Activated CD4-positive, alpha-beta T cell treated with anti-CD3 and anti-CD28 coated beads for 4 hours (primary cell): ENCODE measurements at places on chromosomes 5 and 9.

- DNase-seq, result no peak
These were observed 6.0 kb downstream of the PDGFRB start for GRCh38 chr5:150149618-150150017.

- no peak for DNase-seq
These were observed 299.7 kb downstream of the IZUMO3 start for GRCh38 chr9:24245988-24246387.

GRCh38 chr9:89791754-89792153 lies 186.9 kb downstream of the GADD45G start:
- DNase-seq, result no peak

DNA sequence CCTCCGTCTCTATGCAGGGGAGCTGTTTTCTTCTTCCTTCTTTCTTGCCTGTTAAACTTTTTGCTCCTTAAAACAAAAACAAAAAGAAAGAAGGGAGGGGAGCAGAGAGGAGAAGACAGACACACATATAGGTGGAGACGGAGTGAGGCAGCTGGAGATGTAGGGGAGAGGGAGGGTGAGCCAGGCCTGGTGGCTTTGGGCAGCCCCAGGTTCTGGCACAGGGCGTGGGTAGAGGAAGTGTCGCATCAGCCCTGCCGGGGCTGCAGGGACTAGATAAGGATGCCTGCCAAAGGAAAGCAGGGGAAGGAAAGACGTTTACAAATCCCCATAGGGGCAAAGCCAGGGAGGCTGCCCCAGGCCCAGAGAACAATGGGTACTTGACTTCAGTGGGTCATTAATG lies 38.7 kb upstream of the PTGS1 start:
- no peak for DNase-seq

DNA sequence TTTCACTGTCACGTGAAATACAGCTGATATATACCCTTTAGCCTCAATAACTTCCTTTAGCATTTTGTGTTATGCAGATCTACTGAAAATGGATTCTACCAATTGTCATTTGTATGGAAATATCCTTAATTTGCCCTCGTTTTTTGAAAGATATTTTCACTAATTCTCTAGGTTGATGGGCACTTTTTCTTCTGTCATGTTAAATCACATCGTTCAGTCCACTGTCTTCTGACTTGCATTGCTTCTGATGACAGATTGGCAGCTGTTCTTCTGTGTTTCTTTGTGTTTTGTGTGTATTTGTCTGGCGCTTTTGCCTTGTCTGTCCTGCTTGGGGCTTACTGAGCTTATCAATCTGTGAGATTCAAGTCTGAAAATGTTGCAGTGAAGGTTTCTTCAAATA lies 9.7 kb upstream of the CLPTM1L start:
- DNase-seq, result no peak

GRCh38 chr9:26566141-26566540 lies 326.5 kb downstream of the CAAP1 start:
- DNase-seq, result no peak
